ENCODE measurements at places on chromosomes 12 and 14.

DNA sequence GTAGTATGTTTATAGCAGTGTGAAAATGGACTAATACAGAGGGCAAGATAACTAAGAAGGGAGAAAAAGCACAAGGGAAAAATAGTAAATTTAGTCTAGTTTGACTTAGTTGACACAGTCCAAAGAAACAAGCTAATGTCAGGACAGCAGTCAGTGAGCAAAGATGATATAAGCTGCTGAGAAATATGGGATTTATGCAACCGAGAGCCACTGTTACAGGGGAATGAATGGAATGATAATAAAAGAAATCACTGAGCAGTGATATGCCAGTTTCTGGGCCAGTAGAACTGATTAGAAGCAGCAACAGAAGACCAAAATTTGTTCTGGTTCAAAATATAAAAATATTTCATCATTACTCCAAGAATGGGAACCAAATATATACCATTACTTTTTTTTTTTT lies 60.1 kb downstream of the R3HDM2 start:
- DNase-seq = no peak

- DNase-seq = no peak
These were observed 897 bp upstream of the TEX22 start for GRCh38 chr14:105397350-105397931.

GRCh38 chr14:50977863-50978528 lies 33.7 kb upstream of the PYGL start:
- no peak for DNase-seq

- no peak for DNase-seq
These were observed 11.1 kb upstream of the NINJ2 start for GRCh38 chr12:674272-674781.

DNA sequence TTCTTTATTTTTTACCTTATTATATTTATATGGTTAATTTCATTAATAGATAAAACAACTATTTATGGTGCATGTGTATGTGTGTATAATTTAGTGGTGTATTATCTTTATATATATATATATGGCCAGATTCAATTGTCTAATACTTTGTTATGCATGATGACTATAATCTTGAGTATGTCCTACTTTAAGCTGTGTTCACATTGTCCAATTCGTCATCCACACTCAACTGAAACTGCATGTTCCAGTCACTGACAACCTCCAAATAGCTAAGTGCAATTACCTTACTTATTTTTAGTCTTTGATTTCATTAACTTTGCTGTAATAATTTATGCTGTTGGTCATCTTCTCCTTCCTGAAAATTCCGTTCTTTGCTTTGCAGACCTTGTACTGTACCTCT lies 306.5 kb upstream of the TMTC1 start:
- DNase-seq = no peak

DNA sequence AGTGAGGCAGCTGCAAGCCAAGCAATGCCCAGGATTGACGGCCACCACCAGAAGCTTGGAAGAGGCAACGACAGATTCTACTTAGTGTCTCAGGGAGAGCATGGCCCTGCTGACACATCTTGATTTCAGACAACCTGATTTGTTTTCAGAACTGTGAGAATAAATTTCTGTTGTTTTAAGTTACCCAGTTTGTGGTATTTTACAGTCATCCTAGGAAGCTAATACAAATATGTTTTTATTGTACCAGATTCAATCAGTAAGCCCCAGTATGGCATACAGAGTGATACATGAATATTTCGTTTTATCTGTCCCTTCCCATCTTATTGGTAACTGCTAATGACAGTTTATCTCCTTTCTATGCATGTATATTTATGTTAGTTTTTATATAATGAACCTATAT lies 62.3 kb downstream of the SAMD4A start:
- DNase-seq = no peak

DNA sequence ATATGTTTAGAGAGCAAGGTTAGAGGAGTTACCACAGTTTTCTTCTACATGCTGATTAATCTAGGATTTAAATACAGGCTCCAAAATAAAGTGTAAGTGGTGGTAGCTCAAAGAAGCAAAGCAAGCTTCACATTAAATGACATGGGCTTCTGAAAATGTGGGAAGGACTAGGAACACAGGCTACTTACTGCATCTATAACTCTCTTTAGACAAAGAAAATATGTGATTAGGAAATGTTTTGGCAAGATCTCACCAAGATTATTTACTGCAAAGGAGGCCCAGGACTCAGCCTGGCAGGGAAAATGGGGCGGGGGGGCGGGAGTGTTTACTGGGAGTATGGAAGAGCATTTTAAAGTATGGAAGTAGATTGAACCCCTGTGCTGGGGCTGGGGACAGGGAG lies 39.4 kb downstream of the ETV6 start:
- no peak for DNase-seq

DNA sequence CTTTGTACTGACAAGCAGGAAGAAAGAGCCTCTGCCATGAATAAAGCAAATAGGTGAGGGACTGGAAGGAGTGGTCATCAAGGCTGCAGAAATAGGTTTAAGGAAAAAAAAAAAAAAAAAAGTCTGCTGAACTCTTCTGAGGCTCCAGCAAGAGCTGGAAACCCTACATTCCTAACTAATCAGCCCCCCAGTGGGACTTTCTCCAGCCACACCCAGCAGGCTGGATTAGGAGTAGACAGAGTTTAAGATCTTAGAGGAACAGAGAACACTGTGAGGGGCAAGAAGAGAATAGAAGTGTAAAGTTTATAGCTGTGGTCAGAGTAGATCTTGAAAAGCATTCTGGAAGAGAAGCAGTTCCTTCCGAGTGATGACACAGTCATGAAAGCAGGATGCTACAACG lies 66.4 kb downstream of the ATXN2 start:
- no peak for DNase-seq

- DNase-seq = no peak
These were observed 28.1 kb downstream of the KLHDC2 start for GRCh38 chr14:49796025-49796424.

- DNase-seq = no peak
These were observed 53.5 kb downstream of the IGF1 start for GRCh38 chr12:102426599-102427542.

GRCh38 chr12:93734784-93735183 lies 57.6 kb downstream of the CRADD start:
- no peak for DNase-seq

- DNase-seq = no peak
These were observed 138.9 kb upstream of the HIF1A start for GRCh38 chr14:61556455-61556854.

- no peak for DNase-seq
These were observed 133.5 kb upstream of the HIF1A start for GRCh38 chr14:61561657-61562276.

DNA sequence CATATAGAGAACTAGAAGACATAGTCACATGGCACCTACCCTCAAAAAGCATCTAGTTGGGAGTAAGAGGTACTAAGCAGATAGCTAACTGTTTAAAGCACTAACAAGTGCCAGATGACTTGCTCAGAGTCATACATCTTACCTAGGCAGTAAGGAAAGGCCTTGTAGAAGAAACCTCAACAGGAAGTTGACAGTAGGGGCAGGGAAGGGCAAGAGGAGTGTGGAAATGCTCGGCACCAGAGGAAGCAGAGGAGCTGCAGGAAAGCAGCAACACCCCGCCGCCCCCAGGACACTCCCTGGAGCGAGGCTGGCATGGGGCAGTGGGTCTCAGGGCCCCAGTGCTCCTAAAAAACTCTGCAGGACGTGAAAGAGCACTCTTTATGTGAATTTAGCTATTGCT lies 92.9 kb downstream of the PPP2R5C start:
- no peak for DNase-seq

DNA sequence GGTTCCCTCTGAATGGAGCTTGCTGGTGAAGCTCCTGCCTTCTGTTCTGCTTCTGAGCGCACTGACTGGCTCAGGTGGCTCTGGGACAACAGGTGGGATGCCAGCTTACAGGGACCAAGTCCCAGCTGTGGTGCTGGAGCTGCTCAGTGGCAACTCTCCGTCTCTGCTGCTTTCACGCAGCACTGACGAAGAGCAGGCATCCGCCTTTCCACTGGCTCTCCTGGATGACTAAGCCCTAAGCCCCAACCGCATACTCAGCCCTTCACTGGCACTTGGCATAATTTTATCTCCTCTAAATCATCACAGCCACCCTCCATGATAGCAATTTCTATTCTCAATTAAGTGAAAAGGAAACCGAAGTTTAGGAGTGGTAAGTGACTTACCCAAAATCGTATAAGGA lies 3.7 kb upstream of the RTL1 start:
- DNase-seq = no peak

GRCh38 chr12:58433959-58434358 lies 486.3 kb downstream of the LRIG3 start:
- no peak for DNase-seq

GRCh38 chr12:111209811-111210210 lies 159.1 kb downstream of the PHETA1 start:
- peak; percentile 65 for DNase-seq

- DNase-seq = no peak
These were observed 452.1 kb downstream of the APAF1 start for GRCh38 chr12:99097171-99097570.

DNA sequence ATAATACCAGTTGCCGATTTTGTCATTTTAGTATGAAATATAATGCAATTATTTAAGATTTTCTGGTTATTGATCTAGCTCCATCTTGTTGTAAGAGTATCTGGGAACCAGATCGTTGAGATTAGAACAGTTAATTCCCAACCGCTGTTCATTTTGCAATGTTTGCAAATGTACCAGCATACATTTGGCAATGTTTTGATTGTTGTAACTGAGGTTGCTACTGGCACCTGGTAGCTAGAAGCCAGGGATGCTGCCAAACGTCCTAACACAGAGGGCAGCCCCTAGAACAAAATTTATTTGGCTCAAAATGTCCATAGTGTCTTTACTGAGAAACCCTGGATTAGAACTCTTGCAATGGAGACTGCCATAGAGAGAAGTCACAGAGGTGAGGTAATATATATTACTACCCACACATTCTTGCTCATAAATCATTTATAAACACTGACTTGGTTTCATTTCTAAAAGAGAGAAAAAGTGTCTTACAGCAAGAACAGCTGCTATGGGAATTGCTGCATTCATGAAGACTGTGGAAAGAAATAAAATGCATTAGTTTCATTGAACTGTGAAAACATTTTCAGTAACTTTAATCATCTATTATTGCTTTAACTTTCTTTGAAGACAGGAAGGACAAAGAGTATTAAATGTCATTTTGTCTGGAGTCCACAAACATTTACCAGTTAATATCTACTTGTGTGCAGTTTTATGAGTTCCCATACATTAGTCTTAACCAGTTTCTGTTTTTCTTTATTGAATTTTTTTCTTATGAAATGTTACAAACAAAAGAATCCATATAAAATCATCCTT lies 46.2 kb downstream of the ABCC9 start:
- no peak for DNase-seq

GRCh38 chr14:105143451-105144025 lies 25.0 kb downstream of the JAG2 start:
- DNase-seq = no peak

DNA sequence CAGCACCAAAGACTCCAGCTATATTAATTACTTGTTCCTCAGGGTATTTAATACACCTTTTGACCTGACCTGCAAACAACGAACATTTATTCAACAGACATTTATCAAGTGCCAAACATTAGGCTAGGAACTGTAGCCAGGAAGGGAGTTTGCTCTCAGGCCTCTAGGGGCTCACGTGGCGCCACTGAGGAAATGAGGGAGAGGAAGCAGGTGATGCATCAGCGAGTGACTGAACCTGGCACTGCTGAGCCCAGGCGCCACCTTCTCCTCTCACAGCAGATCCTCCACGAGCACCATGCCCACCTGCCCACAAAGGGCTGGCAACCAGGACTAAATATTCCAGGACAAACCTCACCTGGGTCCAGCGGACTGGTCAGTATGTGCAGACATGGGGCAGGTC lies 50.2 kb downstream of the SETD3 start:
- peak; percentile 24 for DNase-seq

- DNase-seq = no peak
These were observed 41.6 kb upstream of the NTF3 start for GRCh38 chr12:5390174-5390799.

DNA sequence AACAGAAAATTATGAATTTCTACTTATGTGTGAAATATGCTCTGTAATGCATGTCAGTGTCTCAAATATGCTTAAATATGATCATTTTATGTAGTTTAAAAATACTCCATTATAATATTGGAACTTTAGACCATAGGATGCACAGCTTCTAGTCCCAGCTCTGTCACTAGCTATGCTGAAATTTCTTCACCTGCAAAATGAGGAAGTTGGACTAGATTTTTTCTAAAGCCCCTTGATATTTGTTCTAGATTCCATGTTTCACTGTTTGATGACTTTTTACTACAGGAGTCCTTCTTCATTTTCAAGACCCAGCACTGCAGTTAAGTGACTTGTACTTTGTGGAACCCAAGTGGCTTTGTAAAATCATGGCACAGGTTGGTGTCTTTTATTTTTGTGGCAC lies 90.1 kb downstream of the LRRK2 start:
- DNase-seq = no peak

DNA sequence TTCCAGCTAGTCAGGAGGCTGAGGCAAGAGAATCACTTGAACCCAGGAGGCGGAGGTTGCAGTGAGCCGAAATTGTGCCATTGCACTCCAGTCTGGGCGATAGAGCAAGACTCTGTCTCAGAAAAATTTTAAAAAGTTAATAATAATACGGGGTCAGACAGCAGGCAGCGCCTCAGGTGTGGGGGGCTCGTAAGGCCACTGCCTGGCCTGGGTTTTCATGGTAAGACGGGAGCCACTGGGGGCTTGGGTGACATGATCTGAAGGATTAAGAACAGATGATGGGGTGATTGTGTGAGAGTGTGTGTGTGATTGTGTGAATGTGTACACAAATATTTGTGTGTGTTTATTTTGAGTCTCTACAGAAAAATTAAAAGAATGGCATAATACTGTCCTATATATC lies 23.6 kb downstream of the BCL7A start:
- DNase-seq = no peak

- DNase-seq = no peak
These were observed 53.3 kb downstream of the SMIM41 start for GRCh38 chr12:52132754-52133161.

DNA sequence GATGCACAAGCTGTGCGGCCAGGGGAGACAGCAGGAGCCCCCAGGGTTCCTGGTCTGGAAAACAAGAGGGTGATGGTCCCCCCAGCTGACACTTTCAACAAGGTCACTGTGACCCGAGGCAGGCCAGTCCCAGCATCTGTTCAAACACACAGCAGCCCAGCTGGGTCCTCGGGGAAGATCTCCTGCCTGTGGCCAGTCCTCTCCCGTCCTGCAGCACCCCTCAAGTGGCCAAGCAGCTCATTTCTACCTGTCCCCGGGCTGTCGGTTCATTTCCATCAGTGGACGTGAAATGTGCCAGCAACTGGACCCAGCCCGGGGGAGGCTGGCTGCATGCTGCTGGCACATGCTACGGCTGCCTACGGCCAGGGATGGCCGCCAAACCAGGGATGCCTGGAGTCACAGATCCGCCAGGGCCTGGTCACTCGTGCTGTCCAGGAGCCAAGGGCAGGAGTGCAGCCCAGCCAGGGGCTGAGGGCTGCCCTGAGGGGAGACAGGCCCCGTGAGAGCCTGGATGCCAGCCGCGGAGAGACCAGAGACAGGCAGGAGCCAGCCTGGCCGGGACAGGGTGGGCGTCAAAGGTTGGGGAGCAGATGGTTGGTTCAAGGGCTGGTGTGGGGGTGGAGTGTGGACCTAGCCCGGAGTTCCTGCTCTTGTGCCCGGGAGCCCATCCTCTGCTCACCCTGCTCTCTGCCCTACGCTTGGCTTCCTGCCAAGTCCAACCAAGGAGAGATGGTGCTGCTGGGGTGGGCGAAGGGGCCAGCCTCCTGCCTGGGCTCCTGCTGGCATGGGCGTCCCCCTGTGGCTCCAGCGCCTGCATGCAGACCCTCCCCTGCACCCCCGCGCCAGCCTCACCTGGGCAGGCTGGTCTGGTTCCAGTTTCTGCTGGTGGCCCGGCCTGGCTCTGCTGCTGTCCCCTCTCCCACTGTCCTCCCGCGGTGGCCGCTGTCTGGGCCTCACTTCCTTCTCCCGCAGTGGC lies 143.8 kb downstream of the ADGRD1 start:
- no peak for DNase-seq
